Esophagus (tissue), 2 donors: ENCODE measurements at places on chromosomes 4 and X. TPM values are rescaled to one million over a fixed set of nuclear protein-coding genes. Genes with fewer than 3 reads are reported as not detected.

The NXF2 gene
- polyA plus RNA-seq, result not detected

The ARHGEF9 gene
- polyA plus RNA-seq, result 12.0 TPM

The TSPAN7 gene
- polyA plus RNA-seq, result 6.1 TPM

The FGG gene
- not detected for polyA plus RNA-seq

The TIGD2 gene
- 1.9 TPM for polyA plus RNA-seq

The SYN1 gene
- 0.08 TPM for polyA plus RNA-seq

The ARL9 gene
- 0.34 TPM for polyA plus RNA-seq

The AMMECR1 gene
- polyA plus RNA-seq, result 5.8 TPM

The RBPJ gene
- 25.9 TPM for polyA plus RNA-seq

The PARM1 gene
- 0.51 TPM for polyA plus RNA-seq

The ANXA10 gene
- 0.02 TPM for polyA plus RNA-seq

The OSTC gene
- 62.9 TPM for polyA plus RNA-seq

The ADH1A gene
- polyA plus RNA-seq, result not detected

The HTN3 gene
- polyA plus RNA-seq, result not detected

The SRPX2 gene
- polyA plus RNA-seq, result 16.0 TPM

The LNX1 gene
- 16.8 TPM for polyA plus RNA-seq

The PGAM4 gene
- polyA plus RNA-seq, result not detected

The SLC2A9 gene
- polyA plus RNA-seq, result 5.8 TPM

The CFAP99 gene
- polyA plus RNA-seq, result 0.04 TPM

The F8A3 gene
- polyA plus RNA-seq, result 1.8 TPM

The BGN gene
- 13.4 TPM for polyA plus RNA-seq
